ENCODE measurements at places on chromosomes 16 and 17.

GRCh38 chr16:1746693-1747195, 24.6 kb downstream of the NME3 start:
- DNase-seq = no peak

DNA sequence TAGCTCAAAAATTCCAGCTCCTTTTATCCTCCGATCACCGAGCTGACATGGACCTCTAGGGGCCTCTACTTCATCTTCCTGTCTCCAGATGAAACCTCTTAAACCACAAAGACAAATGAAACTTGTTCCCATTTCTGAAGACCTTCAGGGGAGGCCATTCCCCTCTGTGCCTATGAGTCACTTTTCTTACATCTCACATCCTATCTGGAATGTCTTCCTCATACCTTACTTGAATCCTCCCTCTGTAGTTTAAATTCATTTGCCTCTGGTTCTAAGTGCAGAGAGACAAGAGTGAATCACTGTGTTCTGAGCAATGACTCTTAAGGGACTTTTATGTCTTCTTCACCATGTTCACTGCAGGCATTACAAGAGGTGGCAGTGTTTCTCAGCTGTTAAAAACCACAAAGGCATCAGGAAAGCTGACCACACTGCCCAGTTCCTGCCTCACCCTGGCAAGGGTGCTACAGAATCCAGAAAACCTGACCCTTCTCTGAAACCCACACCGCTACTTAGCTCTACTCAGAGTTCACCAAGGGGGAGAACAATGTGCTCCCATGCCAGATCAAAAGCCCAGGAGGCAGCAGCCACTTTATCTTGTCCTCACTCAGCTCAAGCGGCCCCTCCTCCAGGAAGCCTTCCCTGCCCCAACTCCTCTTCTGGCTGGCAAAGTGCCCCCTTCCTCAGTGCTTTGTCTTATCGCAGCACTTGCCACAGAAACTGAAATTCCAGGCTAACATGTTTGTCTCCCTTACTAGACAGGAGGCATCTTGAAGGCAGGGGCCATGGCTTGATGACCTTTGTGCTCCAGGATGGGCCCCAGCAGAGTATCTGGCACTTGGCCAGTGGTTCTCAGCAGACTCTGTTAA, 6.4 kb downstream of the CUEDC1 start:
- DNase-seq = peak; percentile 88

GRCh38 chr17:43951750-43952149, 2.0 kb downstream of the PYY start:
- DNase-seq = no peak

DNA sequence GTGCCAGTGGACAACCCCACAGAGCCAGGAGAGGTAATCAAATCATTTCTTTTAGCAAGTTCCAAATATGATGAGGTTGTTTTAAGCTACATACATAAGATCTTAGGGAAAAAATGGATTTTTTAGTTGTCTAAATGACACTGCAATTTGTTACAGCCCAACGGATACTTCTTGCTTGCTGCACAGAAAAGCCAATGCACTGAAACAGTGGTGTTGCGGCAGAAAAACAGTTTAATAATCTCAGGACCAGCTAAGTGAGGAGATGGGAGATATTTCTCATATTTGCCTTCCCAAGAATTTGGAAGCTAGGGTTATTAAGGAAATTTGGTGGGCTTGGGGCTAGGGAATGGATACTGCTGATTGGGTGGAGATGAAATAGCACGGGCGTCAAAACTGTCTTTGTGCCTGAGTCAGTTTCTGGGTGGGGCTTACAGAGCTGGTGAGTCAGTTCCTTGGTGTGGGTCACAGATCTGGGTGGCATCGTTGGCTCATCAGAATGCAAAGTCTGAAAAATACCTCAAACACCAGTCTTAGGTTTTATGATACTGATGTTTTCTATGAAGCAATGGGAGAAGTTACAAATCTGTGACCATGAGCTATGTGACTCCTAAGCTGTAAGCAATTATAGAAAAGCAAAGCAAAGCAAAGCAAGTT, 255.4 kb downstream of the IRX3 start:
- no peak for DNase-seq

DNA sequence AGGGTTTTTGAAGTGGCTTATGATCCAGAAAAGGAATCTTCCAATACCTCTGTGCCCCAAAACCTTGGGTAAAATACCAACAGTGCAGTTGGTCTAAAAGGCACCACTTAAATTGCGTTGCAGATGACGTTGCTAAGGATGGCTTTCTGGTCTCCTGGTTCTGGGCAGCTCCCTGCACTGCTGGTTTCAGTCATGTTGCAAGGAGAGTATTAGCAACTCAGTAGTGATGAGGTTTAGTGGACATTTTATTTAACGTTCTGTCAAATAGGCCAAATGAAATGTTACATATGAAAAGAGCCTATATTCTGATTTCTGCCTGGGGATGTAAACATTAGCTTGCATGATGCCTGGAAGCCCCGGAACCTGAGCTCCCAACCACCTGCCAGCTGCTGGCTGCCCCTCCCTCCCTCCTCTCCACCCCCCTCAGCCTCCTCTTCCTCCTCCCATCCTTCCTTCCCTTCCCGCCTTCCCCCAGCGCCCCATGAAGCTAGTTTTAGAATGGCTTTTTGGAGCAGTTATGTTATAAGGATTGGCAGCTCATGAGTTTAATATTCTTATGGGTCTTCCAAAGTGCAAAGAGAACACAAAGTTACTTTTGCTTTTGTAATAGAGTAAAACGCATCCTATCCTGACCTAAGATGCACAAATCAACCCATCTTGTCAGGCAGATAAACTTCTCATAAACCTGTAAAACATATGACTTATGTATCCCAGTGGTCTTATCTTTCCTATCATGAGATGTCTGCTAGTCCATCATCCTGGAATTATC, 20.7 kb downstream of the CD7 start:
- DNase-seq = no peak

GRCh38 chr16:67843343-67843765, 1.2 kb downstream of the THAP11 start:
- DNase-seq = no peak

GRCh38 chr17:386141-386876, 33.7 kb upstream of the RPH3AL start:
- no peak for DNase-seq

GRCh38 chr16:68296693-68297092, 14.1 kb downstream of the SLC7A6OS start:
- DNase-seq = no peak

DNA sequence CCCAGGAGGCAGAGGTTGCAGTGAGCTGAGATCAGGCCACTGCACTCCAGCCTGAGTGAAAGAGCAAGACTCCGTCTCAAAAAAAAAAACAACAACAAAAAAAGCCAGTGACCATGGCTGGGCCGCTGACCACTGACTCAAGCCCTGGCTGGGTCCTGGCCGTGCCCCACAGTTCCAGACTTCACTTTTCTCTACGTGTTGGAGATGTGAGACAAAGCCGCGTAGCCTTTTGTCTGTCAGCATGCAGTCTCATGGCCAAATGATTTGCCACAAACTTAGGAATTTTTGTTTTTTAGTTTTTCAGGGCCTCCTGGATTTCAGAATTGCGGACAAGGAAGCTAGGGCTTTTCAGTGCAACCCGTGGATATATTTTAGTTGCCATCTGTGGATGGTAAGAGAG, 89.3 kb upstream of the CIBAR2 start:
- no peak for DNase-seq

GRCh38 chr17:66541461-66542128, 239.2 kb downstream of the PRKCA start:
- DNase-seq = no peak

DNA sequence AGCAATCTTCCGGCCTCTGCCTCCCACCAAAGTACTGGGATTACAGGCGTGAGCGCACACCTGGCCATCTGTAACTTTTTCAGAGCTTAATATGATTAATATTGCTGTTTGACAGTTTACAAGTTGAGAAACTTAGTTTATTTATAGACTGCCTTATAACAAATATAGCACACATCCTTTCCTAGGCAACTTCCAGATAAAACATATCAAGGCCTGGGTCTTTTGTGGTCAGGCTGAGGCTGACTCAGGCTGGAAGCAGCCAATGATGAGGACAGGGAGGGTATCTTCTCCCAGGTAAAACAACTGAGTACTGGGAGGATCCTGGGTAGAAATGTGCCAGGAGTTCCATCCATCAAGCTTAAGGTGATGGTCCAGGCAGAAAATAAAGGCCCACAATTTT, 16.2 kb downstream of the LUC7L start:
- no peak for DNase-seq

DNA sequence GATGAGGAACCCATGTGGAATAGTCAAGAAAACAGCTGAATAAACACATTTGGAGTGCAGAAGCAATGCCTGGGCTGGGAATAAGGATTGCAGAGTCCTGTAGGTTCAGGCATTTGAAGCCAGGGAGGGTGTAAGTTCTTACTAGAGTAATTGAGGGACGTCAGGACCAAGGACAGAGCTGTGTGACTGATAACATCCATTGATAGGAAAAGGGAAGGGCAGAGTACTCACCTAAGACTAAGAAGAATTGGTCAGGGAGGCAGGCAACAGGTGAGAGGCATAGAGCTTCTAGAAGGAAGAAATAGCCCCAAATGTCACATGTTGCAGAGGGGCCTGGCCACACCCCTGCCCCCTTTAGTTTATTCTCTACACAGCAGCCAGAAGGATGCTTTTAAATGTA, 79.8 kb upstream of the TMEM132E start:
- DNase-seq = peak; percentile 6

- DNase-seq = no peak
These were observed 28.4 kb downstream of the CDIP1 start for GRCh38 chr16:4510131-4510530.

GRCh38 chr17:3980381-3981014, 16.3 kb upstream of the ATP2A3 start:
- DNase-seq = no peak

- no peak for DNase-seq
These were observed 6.0 kb downstream of the TEKT5 start for GRCh38 chr16:10688726-10689125.

DNA sequence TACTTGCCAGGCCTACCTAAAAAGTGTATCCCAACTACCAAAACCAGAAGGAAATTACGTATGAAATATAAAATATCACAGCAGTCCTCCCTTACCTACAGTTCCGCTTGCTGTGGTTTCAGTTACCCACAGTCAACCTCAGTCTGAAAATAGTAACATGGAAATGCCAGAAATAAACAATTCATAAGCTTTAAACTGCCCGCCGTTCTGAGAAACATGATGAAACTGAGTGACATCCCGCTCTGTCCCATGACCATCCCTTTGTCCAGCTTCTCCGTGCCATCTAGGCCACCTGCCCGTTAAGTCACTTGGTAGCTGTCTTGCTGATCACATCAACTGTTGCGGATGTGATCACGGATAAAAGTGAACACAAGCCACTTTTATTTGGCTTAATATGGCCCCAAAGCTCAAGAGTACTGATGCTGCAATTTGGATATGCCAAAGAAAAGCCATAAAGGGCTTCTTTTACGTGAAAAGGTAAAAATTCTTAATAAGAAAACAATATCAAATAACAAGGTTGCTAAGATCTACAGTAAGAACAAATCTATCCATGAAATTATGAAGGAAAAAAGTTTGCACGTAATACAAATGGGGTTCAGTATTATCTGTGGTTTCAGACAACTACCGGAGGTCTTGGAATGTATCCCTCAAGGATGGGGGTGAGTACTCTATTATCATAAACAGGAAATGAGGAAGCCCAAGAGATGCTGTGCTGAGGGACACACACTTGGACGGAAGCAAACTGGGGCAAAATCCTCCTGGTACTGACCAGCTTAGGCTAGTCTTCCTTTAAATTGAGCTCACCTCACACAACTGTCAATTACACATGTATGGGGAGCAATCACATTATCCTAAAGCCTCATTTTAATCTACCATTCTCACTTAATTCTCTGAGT, 8.2 kb downstream of the USP22 start:
- DNase-seq = no peak
